ENCODE measurements at places on chromosomes 16 and 17. TPM values are rescaled to one million over a fixed set of nuclear protein-coding genes. Genes with fewer than 3 reads are reported as not detected.
A peak's percentile ranks its signal among the peaks of the same experiment; 100 is the strongest.

NHERF2 gene
- 20.0 TPM for total RNA-seq

DNA sequence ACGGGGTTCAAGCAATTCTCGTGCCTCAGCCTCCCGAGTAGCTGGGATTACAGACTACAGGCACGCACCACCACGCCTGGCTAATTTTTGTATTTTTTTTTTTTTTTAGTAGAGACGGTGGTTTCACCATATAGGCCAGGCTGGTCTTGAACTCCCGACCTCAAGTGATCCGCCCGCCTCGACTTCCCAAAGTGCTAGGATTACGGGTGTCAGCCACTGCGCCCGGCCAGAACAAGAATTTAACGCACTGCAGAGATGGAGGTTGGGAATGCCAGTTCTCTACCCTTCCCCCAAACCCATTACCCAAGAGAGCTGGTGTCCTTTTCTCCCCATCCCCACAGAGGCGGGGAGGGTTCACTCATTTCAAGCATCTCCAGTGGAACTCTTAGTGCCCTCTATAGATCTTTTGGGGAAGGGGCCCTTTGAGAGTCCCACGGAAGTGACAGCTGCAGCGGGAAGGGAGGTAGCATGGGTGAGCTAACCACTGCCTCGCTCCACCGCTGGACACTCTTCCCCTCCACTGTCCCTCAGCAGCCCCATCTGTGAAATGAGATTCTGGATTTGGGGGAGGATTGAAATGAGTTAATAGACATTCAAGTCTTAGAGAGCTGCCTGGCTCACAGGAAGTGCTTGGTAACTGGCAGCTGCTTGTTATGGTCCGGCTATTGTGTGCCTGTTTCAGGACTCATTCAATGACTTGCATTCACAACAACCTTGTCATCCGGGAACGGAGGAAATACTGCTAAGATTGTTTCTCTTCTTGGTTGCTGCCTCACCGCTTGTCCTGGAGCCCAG lies 3.5 kb upstream of the UBALD2 start:
- H3K27me3 ChIP-seq, result no peaks in the 10 kb centered on the region
- H3K4me3 ChIP-seq, result no peak overlapping the region
- H3K36me3 ChIP-seq, result no peaks in the 10 kb centered on the region
- no peak for DNase-seq
- peaks cover 8% of the 10 kb centered on the region for H3K4me1 ChIP-seq

DNA sequence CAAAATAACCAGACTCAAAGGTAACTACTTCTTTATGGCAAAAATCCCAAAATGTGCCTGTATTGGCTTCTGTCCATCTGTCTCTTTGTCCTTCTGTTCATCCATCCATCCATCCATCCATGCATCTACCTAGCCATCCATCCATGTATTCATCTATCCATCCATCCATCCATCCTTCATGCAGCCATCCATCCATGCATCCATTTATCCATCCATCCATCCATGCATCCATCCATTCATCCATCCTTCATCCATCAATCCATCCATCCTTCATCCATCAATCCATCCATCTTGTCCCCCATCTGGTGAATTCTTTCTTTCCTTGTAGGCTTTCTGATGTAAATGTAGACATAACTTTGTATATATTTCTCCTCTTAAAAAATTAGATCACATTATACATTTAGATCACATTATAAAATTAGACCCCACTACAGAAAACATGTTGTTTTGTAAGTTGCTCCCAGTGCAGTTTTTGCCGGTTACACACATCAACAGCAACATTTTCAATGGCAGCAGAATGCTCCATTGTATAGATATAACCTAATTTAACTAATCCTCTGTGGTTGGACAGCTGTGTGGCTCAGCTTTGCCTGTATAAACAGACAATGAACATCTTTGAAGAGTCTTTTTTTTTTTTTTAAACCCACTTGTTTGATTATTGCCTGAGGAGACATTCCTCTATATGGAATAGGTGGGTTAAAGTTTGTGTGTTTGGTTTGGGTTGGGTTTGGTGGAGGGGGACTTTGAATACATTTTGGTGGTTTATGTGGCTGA lies 72.0 kb downstream of the MSI2 start:
- no peak for DNase-seq
- no peak overlapping the region for H3K4me3 ChIP-seq
- no peak overlapping the region for H3K27ac ChIP-seq
- H3K27me3 ChIP-seq, result no peaks in the 10 kb centered on the region
- H3K36me3 ChIP-seq, result peaks cover 4% of the 10 kb centered on the region
- H3K4me1 ChIP-seq, result no peaks in the 10 kb centered on the region

- DNase-seq, result no peak
- no peaks in the 10 kb centered on the region for H3K27me3 ChIP-seq
- H3K4me1 ChIP-seq, result no peaks in the 10 kb centered on the region
- no peaks in the 10 kb centered on the region for H3K36me3 ChIP-seq
Observed at GRCh38 chr17:46994993-46995392, 15.9 kb upstream of the RPRML start.

DNA sequence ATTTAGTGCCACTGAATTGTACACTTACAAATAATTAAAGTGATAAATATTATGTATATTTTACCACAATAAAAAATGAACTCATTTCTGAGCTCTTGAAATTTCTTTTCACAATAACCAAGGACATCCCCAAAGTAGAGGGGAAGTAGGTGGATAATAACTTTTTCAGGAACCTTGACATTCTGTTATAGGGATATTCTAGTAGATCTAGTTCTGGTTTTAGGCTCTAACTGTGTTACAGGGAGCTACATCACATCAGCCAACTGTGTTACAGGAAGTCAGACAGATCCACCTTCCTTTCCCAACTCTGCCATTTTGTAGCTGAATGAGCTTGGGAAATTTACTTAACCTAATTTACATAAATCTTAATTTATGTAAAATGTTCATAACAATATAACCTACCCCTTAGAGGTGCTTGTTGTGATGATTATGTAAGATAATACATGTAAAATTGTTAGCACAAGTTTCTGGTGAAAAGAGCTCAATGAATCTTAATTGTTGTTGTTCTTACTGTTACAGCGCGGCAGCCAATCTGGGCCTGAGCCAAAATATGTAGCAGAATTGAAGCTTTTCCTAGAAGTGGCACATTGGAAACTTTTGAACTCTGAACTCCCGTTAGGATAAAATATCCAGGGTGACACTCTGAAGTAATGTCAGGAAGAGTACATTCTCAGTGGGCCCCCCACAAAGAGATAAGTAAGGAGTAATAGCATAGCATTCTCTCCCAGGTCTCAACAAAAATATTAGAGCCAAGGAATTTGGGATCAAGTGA lies 169.8 kb downstream of the AATF start:
- peaks cover 11% of the 10 kb centered on the region for H3K4me1 ChIP-seq
- no peak for DNase-seq
- H3K36me3 ChIP-seq, result peaks cover 39% of the 10 kb centered on the region
- no peaks in the 10 kb centered on the region for H3K27me3 ChIP-seq
- no peak overlapping the region for H3K27ac ChIP-seq
- peak overlapping the region; percentile 24 for H3K4me3 ChIP-seq

CCDC43 gene
- 34.8 TPM for total RNA-seq
